ENCODE measurements at places on chromosomes 12 and 14. TPM values are rescaled to one million over a fixed set of nuclear protein-coding genes. Genes with fewer than 3 reads are reported as not detected.

DNA sequence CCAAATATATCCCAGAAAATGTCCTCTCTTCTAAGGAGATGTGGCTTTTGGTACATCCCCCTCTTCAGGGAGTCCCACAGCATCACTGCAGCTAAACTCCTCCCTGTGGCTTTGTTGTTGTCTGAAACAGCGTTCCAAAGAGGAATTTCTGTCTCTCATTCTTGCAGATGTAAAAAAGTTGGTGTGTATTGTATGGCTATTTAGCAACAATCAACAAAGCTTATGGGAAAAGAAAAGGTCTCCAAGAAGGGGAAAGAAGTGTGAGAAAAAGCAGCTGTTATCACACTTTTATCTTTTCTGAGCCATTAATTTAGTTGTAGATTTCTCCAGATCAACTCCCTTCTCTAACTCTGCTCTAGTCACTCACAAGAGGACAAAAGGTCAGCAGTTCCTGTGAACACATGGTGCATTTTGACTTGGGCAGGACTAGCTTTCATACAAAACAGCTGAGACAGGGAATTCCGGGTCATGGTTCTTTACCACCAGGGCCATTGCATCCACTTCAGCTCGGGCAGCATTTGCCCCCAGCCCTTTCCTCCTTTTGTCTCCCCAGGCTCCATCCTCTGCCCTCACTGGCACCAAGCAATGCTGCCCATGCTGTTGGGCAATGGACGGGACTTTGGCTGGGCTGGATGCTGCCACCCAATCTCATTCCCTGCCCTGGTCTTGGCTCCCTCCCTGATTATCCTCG, 184.7 kb downstream of the TMX1 start:
- H3K27me3 ChIP-seq, result peaks cover 6% of the 10 kb centered on the region
- no peak overlapping the region for H3K27ac ChIP-seq
- H3K4me3 ChIP-seq, result no peak overlapping the region
- no peak for DNase-seq
- no peaks in the 10 kb centered on the region for H3K4me1 ChIP-seq
- no peaks in the 10 kb centered on the region for H3K36me3 ChIP-seq

KCNMB4 gene
- polyA plus RNA-seq, result 0.82 TPM

DNA sequence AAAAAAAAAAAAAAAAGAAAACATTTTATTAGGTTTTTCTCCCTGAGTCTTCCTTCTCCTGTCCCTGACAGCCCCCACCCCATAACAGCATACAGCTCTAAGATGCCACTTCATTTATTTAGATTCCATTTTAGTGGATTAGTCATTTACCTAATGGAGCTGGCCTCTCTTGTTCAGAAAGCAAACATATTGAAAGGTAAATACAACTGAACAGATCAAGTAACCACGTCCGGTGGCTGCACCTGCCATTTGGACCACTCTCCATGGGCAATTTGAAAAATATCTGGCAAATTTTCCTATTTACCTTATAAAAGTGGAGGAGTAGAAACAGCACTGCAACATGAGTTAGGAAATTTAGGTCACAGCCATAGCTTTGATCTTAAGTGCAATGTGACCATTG, 254.6 kb downstream of the C12orf42 start:
- DNase-seq, result no peak
- H3K36me3 ChIP-seq, result no peaks in the 10 kb centered on the region
- no peak overlapping the region for H3K4me3 ChIP-seq
- H3K27me3 ChIP-seq, result no peaks in the 10 kb centered on the region
- H3K4me1 ChIP-seq, result no peaks in the 10 kb centered on the region

RNASE4 gene
- polyA plus RNA-seq, result 1.8 TPM

DNA sequence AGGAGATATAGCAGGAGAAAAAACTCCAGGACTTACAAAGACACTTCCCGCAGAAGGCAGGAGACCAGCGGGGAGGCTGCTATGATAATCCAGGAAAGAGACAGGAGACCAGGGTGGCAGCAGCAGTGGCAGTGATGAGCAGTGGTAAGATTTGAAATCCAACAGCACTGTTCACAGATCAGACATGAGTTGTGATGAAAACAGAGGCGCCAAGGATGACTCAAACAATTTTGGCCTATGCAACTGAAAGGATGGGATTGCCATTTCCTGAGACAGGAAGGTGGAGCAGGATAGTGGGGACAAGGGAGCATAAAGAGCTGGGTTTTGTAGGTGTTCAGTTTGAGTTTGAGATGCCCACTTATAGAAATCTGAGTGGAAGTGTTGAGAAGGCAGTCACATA, 108.6 kb upstream of the DYRK2 start:
- H3K4me1 ChIP-seq, result no peaks in the 10 kb centered on the region
- no peak for DNase-seq
- H3K36me3 ChIP-seq, result no peaks in the 10 kb centered on the region
- H3K27me3 ChIP-seq, result no peaks in the 10 kb centered on the region
- H3K27ac ChIP-seq, result no peak overlapping the region

GRCh38 chr12:104958805-104959334, 780 bp upstream of the SLC41A2 start:
- H3K4me1 ChIP-seq, result peaks cover 13% of the 10 kb centered on the region
- DNase-seq, result no peak
- H3K27me3 ChIP-seq, result no peaks in the 10 kb centered on the region
- H3K36me3 ChIP-seq, result no peaks in the 10 kb centered on the region
- H3K4me3 ChIP-seq, result peak overlapping the region; percentile 69

- H3K27me3 ChIP-seq, result no peaks in the 10 kb centered on the region
- H3K4me1 ChIP-seq, result peaks cover 34% of the 10 kb centered on the region
- H3K27ac ChIP-seq, result peak overlapping the region; percentile 100
- H3K36me3 ChIP-seq, result peaks cover 24% of the 10 kb centered on the region
- DNase-seq, result no peak
These were observed 501 bp upstream of the HSP90B1 start for GRCh38 chr12:103929784-103930033.

- H3K27ac ChIP-seq, result no peak overlapping the region
- H3K4me3 ChIP-seq, result no peak overlapping the region
- H3K4me1 ChIP-seq, result peaks cover 10% of the 10 kb centered on the region
- no peak for DNase-seq
- H3K27me3 ChIP-seq, result no peaks in the 10 kb centered on the region
- H3K36me3 ChIP-seq, result peaks cover 2% of the 10 kb centered on the region
These were observed 24.9 kb downstream of the FOXN3 start for GRCh38 chr14:89392181-89392580.

DNA sequence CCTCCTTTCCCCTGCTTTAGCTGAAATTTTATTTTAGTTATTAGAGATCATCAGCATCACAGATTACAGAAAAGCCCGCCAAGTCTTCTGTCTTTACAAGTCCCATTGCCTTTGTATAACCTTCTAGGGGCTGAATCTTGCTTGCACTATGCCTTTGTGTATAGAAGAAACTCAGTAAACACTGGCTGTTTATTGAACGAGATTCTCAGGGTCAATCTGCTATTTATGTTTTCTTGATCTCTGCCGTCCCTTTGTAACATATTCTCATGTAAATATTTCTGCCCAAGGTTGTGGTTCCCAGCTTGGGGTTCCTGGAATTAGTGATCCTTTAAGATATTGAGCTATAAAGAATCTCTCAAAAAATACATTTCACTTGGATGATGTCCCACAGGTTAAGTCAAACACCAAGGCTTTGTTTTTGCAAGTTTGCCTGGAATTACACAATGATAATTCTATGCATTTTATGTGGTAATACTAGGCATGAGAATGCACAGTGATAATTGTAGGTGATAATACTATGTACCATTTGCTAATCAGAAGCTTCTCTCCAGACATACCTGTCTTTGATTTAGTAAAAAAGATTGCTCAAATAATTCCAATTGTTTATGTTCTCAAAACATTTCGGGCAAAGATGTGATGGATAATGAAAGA, 40.6 kb upstream of the FGF6 start:
- H3K4me1 ChIP-seq, result no peaks in the 10 kb centered on the region
- DNase-seq, result no peak
- no peak overlapping the region for H3K4me3 ChIP-seq
- H3K36me3 ChIP-seq, result peaks cover 25% of the 10 kb centered on the region

DNA sequence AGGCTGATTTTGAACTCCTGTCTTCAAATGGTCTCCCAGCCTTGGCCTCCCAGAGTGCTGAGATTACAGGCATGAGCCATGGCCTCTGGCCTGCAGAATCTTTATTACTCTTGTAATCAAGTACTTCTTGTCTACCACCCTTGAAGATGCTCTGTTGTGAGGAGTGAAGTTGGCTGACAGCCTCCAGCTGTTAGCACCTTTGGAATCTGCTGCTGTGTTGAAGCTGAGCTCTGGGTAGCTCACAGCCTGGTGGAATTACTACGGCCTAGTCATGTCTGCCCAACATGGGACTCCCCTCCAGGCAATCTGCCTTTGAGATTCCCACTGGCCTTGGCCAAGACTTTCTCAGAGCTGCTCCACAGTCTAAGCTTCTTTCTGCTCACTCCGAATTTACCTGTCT, 5.8 kb upstream of the C12orf75 start:
- DNase-seq, result no peak
- H3K36me3 ChIP-seq, result no peaks in the 10 kb centered on the region
- H3K27me3 ChIP-seq, result no peaks in the 10 kb centered on the region
- no peak overlapping the region for H3K27ac ChIP-seq
- H3K4me3 ChIP-seq, result no peak overlapping the region

- H3K27ac ChIP-seq, result no peak overlapping the region
- no peaks in the 10 kb centered on the region for H3K27me3 ChIP-seq
- no peak overlapping the region for H3K4me3 ChIP-seq
- no peak for DNase-seq
- H3K4me1 ChIP-seq, result no peaks in the 10 kb centered on the region
These were observed 56.0 kb downstream of the PTPRB start for GRCh38 chr12:70581208-70581607.

DNA sequence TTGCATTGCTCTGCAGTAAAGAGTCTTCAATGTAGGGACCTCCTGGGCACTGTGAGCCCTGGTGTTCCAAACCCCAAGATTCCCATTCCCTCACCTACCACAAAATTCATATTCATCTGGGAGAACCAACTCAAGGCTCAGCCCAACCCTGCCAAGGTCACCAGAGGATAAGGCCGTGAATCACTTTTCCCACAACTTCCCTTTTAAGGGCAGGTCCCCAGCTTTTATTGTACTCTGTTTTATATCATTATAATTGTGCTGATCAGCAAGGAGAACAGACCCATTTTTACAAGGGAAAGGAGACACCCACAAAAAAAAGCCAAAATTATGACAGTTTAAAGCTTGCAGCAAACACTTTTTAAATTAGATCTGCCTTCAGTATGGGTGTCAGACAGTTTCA, 363.0 kb upstream of the FKBP4 start:
- no peak overlapping the region for H3K27ac ChIP-seq
- no peak overlapping the region for H3K4me3 ChIP-seq
- no peaks in the 10 kb centered on the region for H3K27me3 ChIP-seq
- DNase-seq, result no peak

DNA sequence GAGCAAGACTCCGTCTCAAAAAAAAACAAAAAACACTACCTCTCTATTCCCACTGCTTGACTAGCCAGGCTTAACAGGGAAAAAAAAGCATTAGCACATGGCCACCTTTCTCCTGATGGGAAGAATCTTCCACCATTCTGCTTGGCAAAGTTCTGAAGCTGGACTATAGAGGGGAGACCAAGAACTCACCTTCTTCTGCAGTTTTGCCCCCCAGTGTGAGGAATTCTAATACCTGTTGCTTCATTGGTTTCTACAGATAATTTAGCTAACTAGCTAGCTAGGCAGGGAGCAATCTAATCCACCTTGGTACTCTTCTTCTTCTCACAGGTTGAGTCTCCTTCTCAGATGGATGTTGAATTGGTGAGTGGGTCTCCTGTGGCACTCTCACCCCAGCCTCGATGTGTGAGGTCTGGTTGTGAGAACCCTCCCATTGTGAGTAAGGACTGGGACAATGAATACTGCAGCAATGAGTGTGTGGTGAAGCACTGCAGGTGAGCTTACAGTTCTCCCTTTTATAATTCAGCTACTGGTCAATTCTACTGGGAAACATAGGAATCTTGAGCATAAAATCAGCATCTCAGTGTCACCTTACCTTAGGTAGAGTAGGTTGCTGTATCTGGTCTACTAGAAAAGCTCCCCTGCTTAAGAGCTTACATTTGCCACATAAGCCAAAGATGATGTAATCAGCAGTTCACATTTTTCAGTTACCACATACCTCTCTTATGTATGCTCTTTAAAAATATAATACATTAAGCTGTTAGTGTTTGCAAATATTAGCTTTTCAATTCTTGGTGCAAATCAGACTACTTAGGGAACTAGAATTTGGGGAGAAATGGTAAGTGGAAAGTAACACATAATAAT, 16.0 kb downstream of the METTL3 start:
- no peaks in the 10 kb centered on the region for H3K4me1 ChIP-seq
- H3K27ac ChIP-seq, result no peak overlapping the region
- no peak overlapping the region for H3K4me3 ChIP-seq
- DNase-seq, result no peak

PTHLH gene
- not detected for polyA plus RNA-seq

DNA sequence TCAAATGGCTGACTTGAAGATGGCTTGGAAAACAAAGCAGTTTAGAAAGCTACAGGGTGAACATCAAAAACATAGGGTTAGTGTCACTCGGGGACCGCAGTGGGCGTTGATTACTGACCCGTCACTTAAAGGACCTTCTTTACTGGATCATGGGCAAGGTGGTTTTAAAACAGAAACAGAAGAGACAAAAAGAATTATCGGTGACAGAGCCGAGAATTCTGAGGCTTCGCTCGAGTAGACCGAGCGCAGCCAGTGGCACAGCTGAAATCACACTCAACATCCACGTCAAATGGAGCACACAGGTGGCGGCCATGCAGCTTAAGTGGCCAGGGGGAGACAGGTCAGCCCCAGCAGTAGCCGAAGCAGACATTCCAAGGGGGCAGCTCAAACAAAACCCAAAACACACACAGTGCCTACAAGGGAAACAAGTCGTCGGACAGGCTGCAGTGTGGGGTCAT, 17.3 kb downstream of the SNRNP35 start:
- DNase-seq, result no peak
- no peak overlapping the region for H3K4me3 ChIP-seq
- peaks cover 3% of the 10 kb centered on the region for H3K36me3 ChIP-seq
- peaks cover 12% of the 10 kb centered on the region for H3K4me1 ChIP-seq
- H3K27me3 ChIP-seq, result no peaks in the 10 kb centered on the region

DNA sequence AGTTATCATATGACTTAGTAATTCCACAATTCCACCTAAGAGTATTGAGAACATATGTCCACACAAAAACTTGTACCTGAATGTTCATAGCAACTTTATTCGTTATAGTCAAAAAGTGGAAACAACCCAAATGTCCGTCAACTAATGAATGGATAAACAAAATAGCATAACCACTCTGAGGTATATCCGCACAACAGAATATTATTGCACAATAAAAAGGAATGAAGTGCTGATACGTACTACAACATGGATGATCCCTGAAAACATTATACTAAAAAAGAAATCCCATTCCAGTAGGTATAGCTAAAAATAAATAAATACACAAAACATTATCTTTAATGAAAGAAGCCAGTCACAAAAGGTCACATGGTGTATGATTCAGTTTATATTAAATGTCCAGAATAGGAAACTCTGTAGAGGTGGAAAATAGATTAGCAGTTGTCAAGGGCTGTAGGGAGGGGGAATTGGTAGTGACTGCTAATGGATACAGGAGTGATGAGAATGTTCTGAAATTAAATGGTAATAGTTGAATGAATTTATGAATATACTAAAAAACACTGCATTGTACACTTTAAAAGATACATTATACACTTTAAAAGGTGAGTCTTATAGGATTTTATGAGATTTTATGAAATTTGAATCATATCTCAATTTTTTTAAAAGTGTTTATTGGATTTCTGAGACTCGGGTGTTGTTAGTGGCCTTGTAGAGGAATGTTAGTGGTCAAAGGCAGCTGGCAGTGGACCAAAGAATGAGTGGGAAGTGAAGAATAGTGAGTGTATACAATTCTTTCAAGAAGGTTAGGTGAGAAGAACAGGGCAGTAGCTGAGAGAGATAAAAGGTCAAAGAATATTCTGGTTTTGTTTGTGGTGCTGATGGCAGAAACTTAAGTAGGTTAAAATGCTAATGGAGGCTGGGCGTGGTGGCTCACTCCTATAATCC, 36.3 kb upstream of the BAZ1A start:
- H3K27ac ChIP-seq, result no peak overlapping the region
- H3K27me3 ChIP-seq, result no peaks in the 10 kb centered on the region
- no peak overlapping the region for H3K4me3 ChIP-seq
- DNase-seq, result no peak
- H3K4me1 ChIP-seq, result peaks cover 8% of the 10 kb centered on the region

Data from B cell (primary cell).